Right kidney (tissue), 9 donors: ENCODE measurements at places on chromosomes 7 and 10.

DNA sequence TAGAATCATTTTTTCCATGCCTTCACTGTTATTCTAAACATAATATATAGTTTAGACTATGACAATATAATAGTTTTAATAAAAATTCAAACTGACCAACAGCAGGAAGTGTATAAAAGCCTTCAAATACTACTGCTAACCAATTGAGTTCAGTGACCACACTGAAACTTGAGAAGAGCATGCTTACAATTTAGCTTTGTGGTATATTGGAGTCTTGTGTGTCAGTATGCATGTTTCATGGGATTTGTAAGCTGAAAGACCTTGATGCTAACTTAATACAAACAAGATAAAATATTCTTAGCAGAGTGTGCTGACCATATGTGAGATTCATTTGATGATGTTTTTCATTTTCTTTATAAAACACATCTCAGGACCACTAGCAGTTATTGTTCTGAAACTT, 395.5 kb downstream of the SUGCT start:
- no peak for DNase-seq

GRCh38 chr10:30026080-30026479, 33.3 kb downstream of the JCAD start:
- DNase-seq = no peak

DNA sequence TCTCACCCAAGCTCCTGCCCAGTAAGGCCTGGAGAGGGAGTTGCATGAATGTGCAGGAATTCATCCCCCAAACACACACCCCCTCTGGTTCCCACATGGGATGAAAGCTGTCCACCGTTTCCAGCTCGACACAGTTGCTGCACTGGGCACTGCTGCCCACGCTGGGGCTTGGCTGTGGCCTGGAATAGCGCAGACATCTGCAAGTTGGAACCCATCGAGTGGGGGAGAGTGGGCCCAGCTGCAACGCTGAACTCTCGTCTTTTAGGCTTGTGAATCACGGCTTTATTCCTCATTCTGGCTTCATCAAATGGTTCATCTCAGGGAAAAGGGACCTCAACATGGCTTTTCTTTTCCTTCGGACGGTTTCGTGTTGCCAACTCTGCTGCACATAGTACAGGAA, 264.7 kb downstream of the DNAJB6 start:
- DNase-seq = no peak

GRCh38 chr10:110600487-110601101, 33.1 kb downstream of the SMC3 start:
- DNase-seq = no peak

- no peak for DNase-seq
These were observed 216.4 kb upstream of the LRGUK start for GRCh38 chr7:133910761-133911160.

- no peak for DNase-seq
These were observed 65.8 kb downstream of the DIP2C start for GRCh38 chr10:623477-624311.

DNA sequence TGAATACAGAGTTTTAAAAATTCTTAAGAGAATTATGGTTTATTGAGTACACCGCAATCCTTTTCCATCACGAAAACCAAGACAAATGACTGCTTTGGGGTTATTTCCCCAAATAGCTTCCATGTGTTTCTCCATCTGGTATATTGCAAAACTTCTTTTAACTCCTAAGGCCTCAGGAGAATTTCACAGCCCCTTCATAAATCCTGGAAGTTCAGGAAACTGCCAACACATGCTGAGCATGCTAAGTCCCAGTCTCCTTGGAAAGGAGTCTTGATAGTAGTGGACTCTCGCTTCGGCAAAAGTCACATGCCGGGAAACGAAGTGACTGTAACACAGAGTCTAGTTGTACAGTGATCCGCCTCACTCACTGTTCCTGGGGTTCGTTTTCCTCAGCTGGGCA, 88.1 kb upstream of the RSU1 start:
- no peak for DNase-seq

DNA sequence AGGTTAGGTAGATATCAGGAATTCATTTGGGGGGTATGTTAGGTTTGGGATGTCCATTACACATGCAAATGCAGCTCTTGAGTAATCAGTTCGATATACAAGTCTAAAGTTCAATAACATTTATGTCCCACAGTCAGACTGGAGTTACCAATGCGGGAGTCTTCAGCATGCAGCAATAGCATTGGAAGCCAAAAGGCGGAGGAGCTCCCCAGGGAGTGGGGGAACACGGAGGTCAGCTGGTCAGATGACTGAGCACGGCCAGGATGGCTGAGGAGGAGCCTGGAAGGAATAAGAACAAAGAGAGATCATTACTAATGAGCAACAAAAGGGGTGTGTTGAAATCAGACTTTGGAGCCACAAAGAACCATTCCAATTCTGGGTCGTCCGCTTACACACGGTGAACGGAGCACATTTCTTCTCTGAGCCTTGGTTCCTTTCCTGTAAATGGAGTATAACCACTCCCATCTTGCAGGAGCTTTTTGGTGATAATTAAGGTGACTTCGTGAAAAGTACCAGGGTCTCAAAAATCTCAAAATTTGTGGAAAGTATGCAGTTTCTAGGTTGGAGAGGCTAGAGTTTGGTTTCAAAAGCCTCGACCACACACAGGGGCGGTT, 478 bp upstream of the ZNF22 start:
- no peak for DNase-seq

GRCh38 chr10:46329690-46330016, 42.9 kb downstream of the ANTXRL start:
- no peak for DNase-seq

GRCh38 chr7:11317766-11318165, 344.1 kb downstream of the PHF14 start:
- no peak for DNase-seq

GRCh38 chr10:47247148-47248059, 52.6 kb upstream of the GDF10 start:
- DNase-seq = no peak

GRCh38 chr10:45282061-45282460, 33.3 kb downstream of the OR13A1 start:
- DNase-seq = no peak

GRCh38 chr10:43863859-43864591, 215.3 kb upstream of the ZNF32 start:
- DNase-seq = no peak

GRCh38 chr7:105791926-105792325, 84.5 kb downstream of the ATXN7L1 start:
- no peak for DNase-seq

DNA sequence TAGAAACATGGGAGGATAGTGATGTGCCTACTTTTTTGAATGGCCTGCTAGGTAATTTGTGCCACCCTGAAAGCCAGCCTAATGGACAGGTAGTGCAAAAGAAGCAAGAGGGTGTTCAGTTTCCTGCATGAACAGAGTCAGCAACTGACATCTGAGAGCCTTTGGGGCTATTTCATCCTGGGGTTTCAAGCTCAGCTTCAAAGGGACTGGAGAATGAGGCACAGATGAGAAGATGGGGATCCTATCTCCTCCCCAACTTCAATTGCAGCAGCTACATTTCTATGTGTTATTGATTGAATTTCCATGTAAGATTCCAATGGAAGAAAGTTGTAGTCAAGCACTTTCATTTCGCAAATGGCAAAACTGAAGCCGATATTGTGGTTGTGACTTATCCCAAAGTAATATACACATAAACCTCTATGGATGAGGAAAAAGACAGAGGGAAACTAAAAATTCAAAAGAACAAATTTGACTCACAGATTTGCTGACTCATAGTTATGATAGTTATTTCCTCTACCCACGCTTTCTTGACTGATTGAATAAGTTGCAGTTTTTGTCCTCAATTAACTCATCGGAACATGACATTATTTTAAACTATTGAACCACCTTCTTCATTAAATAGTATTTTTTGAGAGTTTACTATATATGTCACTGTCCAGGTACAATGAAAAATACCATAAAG, 42.6 kb upstream of the NRP1 start:
- DNase-seq = no peak

- no peak for DNase-seq
These were observed 378.2 kb upstream of the PRKCQ start for GRCh38 chr10:6958254-6958653.

DNA sequence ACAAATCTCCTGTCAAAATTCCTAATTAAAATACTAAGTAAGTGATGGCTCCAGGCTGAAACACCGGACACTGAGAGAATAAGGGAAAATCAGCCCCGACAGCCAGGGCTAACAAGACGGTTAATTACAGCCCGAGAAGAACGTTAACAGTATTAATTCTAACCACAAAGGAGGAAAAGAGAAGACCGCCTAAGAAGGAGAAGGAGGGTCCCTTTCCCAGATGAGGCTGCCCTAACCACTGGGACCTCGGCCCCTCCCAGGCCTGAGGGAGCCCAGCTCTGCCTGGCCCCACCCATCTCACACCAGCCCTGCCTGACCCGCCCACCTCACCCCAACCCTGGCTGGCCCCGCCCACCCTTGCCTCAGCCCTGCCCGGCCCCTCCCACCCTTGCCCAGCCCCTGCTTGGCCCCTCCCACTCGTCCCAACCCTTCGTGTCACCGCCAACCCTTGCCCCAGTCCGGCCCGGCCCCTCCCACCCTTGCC, 51.3 kb downstream of the PWWP2B start:
- no peak for DNase-seq

DNA sequence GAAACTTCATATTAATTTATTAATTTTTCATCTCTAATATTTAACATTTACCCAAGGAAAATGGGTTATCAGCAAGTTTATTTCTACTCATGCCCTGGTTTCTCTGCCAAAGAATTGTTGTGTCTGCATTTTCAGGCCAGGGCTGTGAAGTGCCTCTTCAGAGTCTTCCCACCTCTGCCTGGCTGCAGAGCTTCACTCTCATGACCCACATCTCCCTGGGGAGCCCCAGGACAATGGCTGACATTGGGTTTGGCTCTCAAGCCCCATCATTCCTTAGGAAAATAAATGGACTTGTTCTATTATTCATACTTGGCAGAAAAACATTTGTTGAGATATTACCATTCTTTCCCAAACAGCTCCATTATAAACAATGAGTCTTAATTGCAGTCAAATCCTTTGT, 30.3 kb downstream of the CACNA2D1 start:
- no peak for DNase-seq

DNA sequence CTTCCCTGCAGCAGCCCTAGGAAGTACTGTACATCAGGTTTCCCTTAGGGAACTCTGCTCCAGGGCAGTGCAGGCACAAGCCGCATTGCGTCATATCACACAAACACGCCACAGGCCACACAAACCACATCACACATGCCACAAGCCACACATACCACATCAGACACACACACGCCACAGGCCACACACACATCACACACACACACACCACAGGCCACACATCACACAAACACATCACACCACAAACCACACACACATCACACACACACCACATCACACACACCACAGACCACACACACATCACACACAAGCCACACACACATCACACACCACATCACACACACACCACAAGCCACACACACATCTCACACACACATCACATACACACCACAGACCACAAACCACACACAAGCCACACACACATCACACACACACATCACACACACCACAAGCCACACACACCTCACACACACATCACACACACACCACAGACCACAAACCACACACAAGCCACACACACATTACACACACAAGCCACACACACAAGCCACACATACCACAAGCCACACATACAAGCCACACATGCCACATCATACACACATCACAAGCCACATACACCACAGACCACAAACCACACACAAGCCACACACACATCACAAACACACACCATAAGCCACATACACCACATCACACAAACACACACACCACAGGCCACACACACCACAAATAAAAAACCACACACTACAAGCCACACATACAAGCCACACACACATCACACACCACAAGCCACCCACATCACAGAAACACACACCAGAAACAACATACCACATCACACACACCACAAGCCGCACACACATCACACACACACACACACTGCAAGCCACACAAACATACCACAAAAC, 53.4 kb downstream of the TMEM209 start:
- no peak for DNase-seq
